ENCODE measurements at places on chromosomes 4 and X. TPM values are rescaled to one million over a fixed set of nuclear protein-coding genes. Genes with fewer than 3 reads are reported as not detected.

The LEF1 gene
- total RNA-seq, result not detected

The PLXNB3 gene
- not detected for total RNA-seq

The PDLIM3 gene
- not detected for total RNA-seq

The STBD1 gene
- total RNA-seq, result not detected

The GSPT2 gene
- total RNA-seq, result 15.9 TPM

DNA sequence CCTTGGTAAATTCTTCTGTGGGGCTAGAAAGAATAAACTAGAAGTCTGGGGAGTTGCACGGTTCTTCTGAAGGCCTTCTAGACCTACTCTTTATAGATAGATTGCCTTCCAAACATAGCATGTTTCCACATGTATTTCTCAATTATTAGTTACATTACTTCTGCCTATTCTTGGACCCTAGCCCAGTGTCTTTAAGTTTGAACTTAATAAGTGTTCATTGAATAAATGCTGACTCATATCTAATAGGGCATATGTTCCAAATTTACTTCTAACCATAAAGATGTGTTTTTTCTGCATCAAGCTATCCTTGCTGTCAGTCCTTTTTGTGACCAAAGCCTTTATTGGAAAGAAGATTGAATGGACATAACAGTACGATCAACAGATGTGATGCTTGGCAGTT, 503.6 kb upstream of the ZFP42 start:
- H3K27me3 ChIP-seq, result no peaks in the 10 kb centered on the region
- no peak overlapping the region for H3K27ac ChIP-seq
- H3K36me3 ChIP-seq, result no peaks in the 10 kb centered on the region
- no peak for DNase-seq
- H3K4me1 ChIP-seq, result no peaks in the 10 kb centered on the region

- H3K27me3 ChIP-seq, result no peaks in the 10 kb centered on the region
- H3K4me1 ChIP-seq, result no peaks in the 10 kb centered on the region
- H3K4me3 ChIP-seq, result no peak overlapping the region
These were observed 3.1 kb downstream of the PDGFC start for GRCh38 chr4:156968479-156968984.

DNA sequence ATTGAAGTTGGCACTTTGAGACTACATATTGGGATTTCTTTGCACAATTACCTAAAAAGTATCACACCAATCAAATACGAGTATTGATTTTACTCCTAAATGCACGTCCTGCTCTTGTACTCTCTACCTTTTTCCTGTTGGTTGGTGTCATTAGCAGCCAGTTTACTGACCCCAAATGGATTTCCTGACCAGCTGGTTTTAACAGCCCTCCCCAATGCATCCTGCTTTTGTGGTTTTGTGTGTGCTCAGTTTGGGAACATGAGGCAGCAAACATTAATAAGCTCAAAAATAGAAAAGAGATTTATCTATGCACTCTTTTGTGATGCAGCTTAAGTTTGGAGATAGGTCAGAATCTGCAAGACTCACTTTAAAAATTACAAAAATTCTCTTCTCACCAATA, 230.3 kb downstream of the MAPK10 start:
- H3K4me3 ChIP-seq, result no peak overlapping the region
- H3K4me1 ChIP-seq, result peaks cover 26% of the 10 kb centered on the region
- DNase-seq, result no peak
- peaks cover 3% of the 10 kb centered on the region for H3K36me3 ChIP-seq
- no peak overlapping the region for H3K27ac ChIP-seq

- H3K27me3 ChIP-seq, result no peaks in the 10 kb centered on the region
- H3K4me1 ChIP-seq, result 0 out of 2 replicates have a peak, but pooled peaks cover 2% of the 10 kb centered on the region
- no peaks in the 10 kb centered on the region for H3K36me3 ChIP-seq
- DNase-seq, result no peak
- H3K27ac ChIP-seq, result no peak overlapping the region
- H3K4me3 ChIP-seq, result no peak overlapping the region
These were observed 31.8 kb upstream of the HSD17B13 start for GRCh38 chr4:87354168-87355102.

- no peak overlapping the region for H3K4me3 ChIP-seq
- H3K27me3 ChIP-seq, result no peaks in the 10 kb centered on the region
- H3K36me3 ChIP-seq, result no peaks in the 10 kb centered on the region
- DNase-seq, result no peak
These were observed 31.0 kb downstream of the PAK3 start for GRCh38 chrX:111127038-111127437.

- peak overlapping the region; percentile 88 for H3K27ac ChIP-seq
- peak; percentile 91 for DNase-seq
- peak overlapping the region; percentile 50 for H3K4me3 ChIP-seq
- H3K36me3 ChIP-seq, result no peaks in the 10 kb centered on the region
- no peaks in the 10 kb centered on the region for H3K27me3 ChIP-seq
These were observed 24.8 kb downstream of the ZFYVE28 start for GRCh38 chr4:2393353-2394270.

GRCh38 chrX:153727123-153727931, 2.7 kb downstream of the ABCD1 start:
- peak overlapping the region; percentile 23 for H3K4me3 ChIP-seq
- DNase-seq, result no peak
- H3K27me3 ChIP-seq, result no peaks in the 10 kb centered on the region
- H3K27ac ChIP-seq, result peak overlapping the region; percentile 73
- H3K4me1 ChIP-seq, result peaks cover 39% of the 10 kb centered on the region

DNA sequence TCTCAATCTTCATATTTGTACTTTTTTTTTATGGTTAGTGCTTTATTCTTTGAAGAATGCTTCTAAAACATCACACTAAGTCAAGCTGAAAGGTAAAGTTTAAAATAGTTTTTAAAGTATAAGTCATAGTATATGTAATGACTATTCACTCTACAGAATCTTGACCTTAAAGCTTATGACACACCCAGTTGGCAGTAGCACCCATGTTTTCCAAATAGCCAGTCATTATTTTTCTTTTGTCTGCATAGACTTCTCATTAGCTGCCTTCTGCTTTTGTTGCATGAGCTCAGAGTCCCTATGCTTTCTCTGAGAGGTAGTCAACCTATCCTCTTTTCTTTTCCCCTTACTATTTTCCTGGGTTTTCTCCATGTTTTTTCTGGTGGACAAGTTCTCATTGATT, 231.5 kb downstream of the PCDH18 start:
- H3K27ac ChIP-seq, result no peak overlapping the region
- H3K36me3 ChIP-seq, result no peaks in the 10 kb centered on the region
- DNase-seq, result no peak
- H3K27me3 ChIP-seq, result no peaks in the 10 kb centered on the region
- H3K4me3 ChIP-seq, result no peak overlapping the region

DNA sequence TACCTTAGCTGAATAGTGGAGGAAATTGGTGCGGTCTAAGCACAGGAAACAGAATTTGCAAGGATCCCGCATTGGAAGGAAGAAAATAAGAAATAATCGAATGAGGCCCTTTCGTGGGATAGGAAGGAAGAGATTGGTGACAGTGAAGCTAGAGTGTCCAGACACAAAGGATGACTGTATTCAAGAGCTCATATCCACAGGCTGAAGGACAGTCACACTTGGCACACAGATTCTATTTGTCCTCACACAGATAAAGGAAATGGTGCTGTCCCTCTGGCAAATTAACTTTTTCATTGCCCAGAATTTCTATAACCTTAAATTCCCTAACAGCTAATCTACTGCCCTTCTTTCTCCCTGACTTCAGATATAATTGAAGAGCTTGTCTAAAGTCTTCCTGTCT, 2188.9 kb upstream of the TENM3 start:
- H3K4me1 ChIP-seq, result no peaks in the 10 kb centered on the region
- no peak for DNase-seq
- no peak overlapping the region for H3K4me3 ChIP-seq
- no peaks in the 10 kb centered on the region for H3K27me3 ChIP-seq

DNA sequence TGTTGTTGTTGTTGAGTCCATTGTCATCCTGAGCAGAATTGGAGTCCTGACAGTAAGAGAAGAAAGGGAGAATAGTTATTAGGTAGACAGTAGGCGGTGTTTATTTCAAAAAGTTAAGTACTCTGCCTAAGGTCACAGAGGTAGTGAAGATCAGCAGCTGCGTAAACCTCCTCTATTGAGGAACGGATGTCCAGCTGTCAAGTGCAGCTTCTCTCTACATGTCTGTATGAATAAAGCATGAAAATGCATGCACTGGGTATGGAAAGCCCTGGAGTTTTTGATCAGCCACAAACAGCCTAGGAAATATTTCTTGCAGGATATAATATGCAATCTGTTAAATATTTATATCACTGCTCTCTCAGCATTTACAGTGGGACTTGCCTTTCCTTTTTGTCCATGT, 109.4 kb upstream of the CBLL2 start:
- no peak for DNase-seq
- no peak overlapping the region for H3K27ac ChIP-seq
- no peaks in the 10 kb centered on the region for H3K36me3 ChIP-seq

GRCh38 chrX:46572340-46572936, 1.1 kb upstream of the CHST7 start:
- peak overlapping the region; percentile 72 for H3K27ac ChIP-seq
- no peaks in the 10 kb centered on the region for H3K36me3 ChIP-seq
- peak; percentile 79 for DNase-seq
- peaks cover 25% of the 10 kb centered on the region for H3K4me1 ChIP-seq

DNA sequence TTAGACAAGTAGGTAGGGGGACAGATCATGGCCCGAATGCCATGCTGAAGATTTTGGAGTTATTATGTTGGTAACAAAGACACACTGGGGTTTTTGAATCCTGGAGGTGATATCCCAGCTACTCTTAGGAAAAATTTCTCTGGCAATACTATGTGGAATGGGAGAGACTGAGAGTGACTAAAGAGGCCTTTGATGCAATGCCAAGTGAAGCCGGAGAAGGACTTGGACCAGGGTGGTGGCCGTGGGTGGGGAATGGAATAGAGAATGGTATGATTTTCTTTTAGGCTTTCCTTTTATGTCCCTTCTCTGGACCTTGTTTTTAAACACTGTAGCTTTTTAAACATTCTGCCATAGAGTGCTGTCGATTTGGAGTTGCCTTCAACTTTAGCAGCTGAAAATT, 141.6 kb downstream of the DCLK2 start:
- H3K4me3 ChIP-seq, result no peak overlapping the region
- H3K4me1 ChIP-seq, result no peaks in the 10 kb centered on the region
- H3K36me3 ChIP-seq, result no peaks in the 10 kb centered on the region

- DNase-seq, result no peak
- H3K36me3 ChIP-seq, result no peaks in the 10 kb centered on the region
- no peaks in the 10 kb centered on the region for H3K27me3 ChIP-seq
- no peak overlapping the region for H3K4me3 ChIP-seq
These were observed 85.0 kb downstream of the VCX3A start for GRCh38 chrX:6449946-6450345.

DNA sequence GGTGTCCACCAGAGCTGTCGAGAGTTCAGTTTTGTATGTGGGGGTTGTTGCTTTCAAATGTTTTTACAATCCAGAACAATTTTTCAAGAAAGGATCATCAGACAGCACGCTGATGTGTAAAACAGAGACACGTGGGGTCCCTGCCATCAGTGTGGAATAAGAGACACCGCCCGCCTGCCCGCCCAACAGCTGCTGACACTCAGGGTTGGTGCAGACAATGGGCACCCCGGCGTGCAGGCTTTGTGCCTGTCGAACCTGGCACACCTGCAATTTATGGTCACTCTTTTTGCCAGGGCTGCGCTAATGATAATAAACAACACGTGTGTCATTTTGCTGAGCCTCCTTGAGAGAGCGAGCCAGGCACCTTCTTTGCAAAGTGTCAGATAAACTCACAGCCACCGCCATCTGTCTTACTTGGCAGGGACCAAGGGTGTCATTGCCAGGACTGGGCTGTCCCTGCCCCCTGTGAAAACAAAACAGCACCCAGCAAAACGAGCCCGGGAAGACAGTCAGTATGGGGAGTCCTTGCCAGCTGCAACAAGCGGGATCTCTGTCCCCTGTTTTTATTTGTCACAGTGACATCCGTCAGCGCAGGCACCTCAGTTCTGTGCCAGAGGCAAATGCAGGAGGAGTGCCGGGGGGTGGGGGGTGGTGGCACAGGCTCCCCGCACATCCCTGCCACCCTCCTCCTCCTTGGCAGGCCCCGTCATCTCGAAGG, 69.1 kb downstream of the PSAPL1 start:
- no peak for DNase-seq
- no peaks in the 10 kb centered on the region for H3K36me3 ChIP-seq
- no peak overlapping the region for H3K4me3 ChIP-seq
- no peak overlapping the region for H3K27ac ChIP-seq
- H3K27me3 ChIP-seq, result no peaks in the 10 kb centered on the region

DNA sequence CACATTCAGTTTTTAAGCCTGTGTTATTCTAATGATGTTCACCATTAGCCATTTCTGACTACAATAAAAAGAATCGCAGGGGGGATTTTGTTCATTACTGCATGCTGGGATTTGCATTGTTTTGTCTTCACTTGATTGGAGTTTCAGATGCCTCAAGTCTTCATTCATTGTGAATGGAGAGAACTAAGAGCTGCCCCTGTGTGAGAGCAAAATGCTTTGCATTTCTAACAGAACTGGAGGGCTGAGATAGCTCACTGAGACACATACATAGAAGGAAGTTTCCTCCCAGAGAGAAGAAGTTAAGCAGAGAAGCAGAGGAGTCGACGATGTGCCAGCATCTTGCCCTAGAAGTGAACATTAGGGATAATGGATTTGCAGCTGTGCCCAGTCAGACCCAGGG, 113.5 kb upstream of the GATB start:
- 0 out of 2 replicates have a peak, but pooled peaks cover 2% of the 10 kb centered on the region for H3K27me3 ChIP-seq
- DNase-seq, result no peak
- no peaks in the 10 kb centered on the region for H3K36me3 ChIP-seq
- H3K4me1 ChIP-seq, result no peaks in the 10 kb centered on the region
- no peak overlapping the region for H3K27ac ChIP-seq

GRCh38 chr4:154516318-154517029, 24.9 kb upstream of the DCHS2 start:
- no peak overlapping the region for H3K27ac ChIP-seq
- no peak for DNase-seq

- no peak overlapping the region for H3K4me3 ChIP-seq
- H3K27ac ChIP-seq, result no peak overlapping the region
- DNase-seq, result no peak
- H3K27me3 ChIP-seq, result no peaks in the 10 kb centered on the region
- H3K36me3 ChIP-seq, result no peaks in the 10 kb centered on the region
These were observed 606.0 kb upstream of the HTR2C start for GRCh38 chrX:113977887-113978286.

GRCh38 chr4:121551271-121551670, 145.5 kb downstream of the ANXA5 start:
- H3K4me3 ChIP-seq, result no peak overlapping the region
- no peak overlapping the region for H3K27ac ChIP-seq
- H3K4me1 ChIP-seq, result no peaks in the 10 kb centered on the region
- no peaks in the 10 kb centered on the region for H3K27me3 ChIP-seq

DNA sequence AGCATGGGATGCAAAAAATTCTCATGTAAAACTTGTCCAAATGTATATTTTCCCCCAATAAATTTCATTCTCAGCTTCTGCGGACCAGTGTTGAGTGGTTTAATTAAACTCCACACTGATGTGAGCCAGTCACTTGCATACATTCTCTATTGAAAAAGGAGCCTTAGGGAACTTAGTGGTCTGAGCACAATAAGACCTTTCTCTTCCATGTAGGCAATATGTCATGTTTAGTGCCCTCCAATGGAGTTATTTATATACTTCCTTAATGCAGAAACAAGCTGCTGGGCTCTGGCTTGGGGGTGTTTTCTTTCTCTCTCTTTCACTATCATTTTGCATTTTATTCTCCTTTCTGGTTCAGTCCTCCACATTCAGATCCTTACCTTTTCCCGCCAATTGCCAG, 196.9 kb downstream of the ANAPC10 start:
- DNase-seq, result no peak
- H3K27me3 ChIP-seq, result no peaks in the 10 kb centered on the region
- H3K4me3 ChIP-seq, result no peak overlapping the region
- H3K27ac ChIP-seq, result no peak overlapping the region

GRCh38 chr4:74364652-74365491, at the start of gene EREG:
Gene EREG, plus strand, starts transcription at chr4:74365145. Its CDS starts 164 bp downstream, at chr4:74365309.
- no peak for DNase-seq
- H3K27ac ChIP-seq, result no peak within 1 kb of the TSS
- no peaks in the 10 kb centered on the region for H3K27me3 ChIP-seq
- H3K36me3 ChIP-seq, result no peaks in the 10 kb centered on the region
- peaks cover 5% of the 10 kb centered on the region for H3K4me1 ChIP-seq

Data from Karpas-422 (cell line).